Activated CD4-positive, alpha-beta T cell treated with anti-CD3 and anti-CD28 coated beads, Interleukin-2, amount 10 ng/mL, durations not matched to agents 24 days and 14 days (primary cell): ENCODE measurements at places on chromosomes 11 and 22. TPM values are rescaled to one million over a fixed set of nuclear protein-coding genes. Genes with fewer than 3 reads are reported as not detected.

The SPDYC gene
- total RNA-seq, result not detected in 2 replicates

The FIBIN gene
- total RNA-seq, result not detected in 2 replicates

The MRGPRX4 gene
- total RNA-seq, result not detected in 2 replicates

The MMP10 gene
- 0.14 TPM in 1 of 2 replicates, not detected in the other for total RNA-seq

The TMEM45B gene
- 0.37 and 0.45 TPM in 2 replicates for total RNA-seq

The GUCY1A2 gene
- total RNA-seq, result not detected in 2 replicates

The SYT8 gene
- total RNA-seq, result not detected in 2 replicates

The PNPLA5 gene
- not detected in 2 replicates for total RNA-seq

The CXCR5 gene
- total RNA-seq, result 6.1 and 6.4 TPM in 2 replicates

The CRYBB3 gene
- 0.49 TPM in 1 of 2 replicates, not detected in the other for total RNA-seq

The OTOG gene
- total RNA-seq, result not detected in 2 replicates

The OR2AG1 gene
- total RNA-seq, result not detected in 2 replicates
